Psoas muscle (tissue), 8 donors: ENCODE measurements at places on chromosomes 2 and 18. TPM values are rescaled to one million over a fixed set of nuclear protein-coding genes. Genes with fewer than 3 reads are reported as not detected.
A peak's percentile ranks its signal among the peaks of the same experiment; 100 is the strongest.

Gene FOXI3
- not detected for total RNA-seq

GRCh38 chr2:237194081-237194480 lies 108.4 kb downstream of the COPS8 start:
- DNase-seq = no peak

GRCh38 chr18:13536578-13536977 lies 189.8 kb downstream of the FAM210A start:
- no peak for DNase-seq

Gene M1AP
- total RNA-seq = not detected

DNA sequence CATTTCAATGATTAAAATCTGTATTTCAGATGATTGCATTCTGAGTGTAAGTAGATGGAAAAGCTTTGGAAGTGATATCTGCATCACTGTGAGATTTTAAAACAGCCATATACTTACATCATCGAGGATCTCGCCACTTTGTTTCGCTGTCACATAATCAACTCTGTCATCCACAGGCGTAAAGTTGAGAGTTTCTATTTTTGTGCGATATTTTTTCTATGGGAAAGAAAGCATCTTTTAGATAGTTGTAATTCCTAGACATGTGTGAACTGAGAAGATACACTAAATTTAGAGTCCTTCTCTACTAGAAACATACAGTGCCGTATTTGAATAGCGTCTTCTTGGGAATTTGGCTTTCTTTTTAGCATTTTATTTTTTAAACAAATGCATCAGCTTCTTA lies 158.8 kb downstream of the RIF1 start:
- DNase-seq = no peak

Gene ADCYAP1
- total RNA-seq = 0.21 TPM

Gene GDF7
- 0.94 TPM for total RNA-seq

DNA sequence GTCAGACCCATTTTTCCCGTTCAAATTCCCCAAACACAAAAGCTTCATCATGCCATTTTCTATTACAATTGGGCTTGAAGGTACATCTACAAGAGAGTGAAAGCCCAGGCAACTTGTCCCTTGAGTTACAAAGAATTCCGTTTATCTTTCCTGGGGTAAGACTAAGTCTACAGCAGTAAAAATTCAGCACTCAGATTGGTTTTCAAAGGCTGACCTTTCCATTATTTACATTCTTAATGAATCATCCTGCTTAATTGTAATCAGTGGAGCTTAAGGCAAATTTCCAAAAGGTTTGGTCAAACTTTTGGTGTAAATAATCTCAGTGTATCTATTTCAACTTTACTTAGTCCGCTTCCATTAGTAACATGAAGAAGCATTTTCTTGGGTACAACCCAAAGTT lies 33.4 kb upstream of the ST3GAL5 start:
- DNase-seq = no peak

DNA sequence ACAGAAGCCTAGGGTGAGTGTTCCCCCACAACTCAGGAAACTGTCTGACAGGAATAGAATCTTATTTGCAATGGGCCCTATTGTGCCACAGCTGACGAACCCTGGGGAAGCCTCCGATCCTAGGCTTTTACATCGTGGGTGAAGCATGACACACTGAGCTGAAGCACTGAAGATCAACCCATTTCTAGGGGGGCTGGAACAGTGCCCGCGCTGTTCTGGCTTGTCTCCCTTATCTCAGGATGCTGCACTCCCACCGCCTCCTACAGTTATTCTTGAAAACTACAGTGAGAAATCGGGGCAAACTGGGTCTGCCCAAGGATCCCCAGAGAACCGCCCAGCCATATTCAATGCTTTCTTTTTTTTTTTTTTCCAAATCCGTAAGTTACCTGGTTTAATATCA lies 41.1 kb downstream of the NETO1 start:
- no peak for DNase-seq

- no peak for DNase-seq
These were observed 80.2 kb upstream of the COL3A1 start for GRCh38 chr2:188893972-188894371.

Gene PRKRA
- 90.0 TPM for total RNA-seq

- no peak for DNase-seq
These were observed 23.5 kb upstream of the BZW1 start for GRCh38 chr2:200788121-200788718.

- no peak for DNase-seq
These were observed at the start of gene BOLL for GRCh38 chr2:197784956-197785941. Gene BOLL, minus strand, starts transcription at chr2:197785319. Its CDS starts 3,469 bp downstream, at chr2:197781850.

DNA sequence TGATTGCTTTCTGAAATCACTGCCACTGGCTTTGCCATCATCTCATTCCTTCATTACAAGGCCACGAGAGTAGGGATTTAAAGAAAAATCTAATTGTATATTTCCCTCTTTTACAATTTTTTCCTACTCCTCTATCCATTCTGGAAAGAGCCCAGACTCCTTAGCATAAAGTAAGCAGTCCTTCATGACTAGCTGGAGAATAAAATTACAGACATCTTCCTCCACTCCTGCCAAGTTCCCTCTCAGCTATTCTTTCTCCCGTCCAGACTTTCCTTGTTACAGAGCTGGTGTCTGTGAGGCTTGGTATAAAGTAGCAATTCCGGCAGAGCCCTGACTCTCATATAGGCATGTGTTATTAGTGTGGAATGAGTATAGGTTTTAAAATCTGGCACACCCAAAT lies 806.8 kb downstream of the PLCL1 start:
- no peak for DNase-seq

DNA sequence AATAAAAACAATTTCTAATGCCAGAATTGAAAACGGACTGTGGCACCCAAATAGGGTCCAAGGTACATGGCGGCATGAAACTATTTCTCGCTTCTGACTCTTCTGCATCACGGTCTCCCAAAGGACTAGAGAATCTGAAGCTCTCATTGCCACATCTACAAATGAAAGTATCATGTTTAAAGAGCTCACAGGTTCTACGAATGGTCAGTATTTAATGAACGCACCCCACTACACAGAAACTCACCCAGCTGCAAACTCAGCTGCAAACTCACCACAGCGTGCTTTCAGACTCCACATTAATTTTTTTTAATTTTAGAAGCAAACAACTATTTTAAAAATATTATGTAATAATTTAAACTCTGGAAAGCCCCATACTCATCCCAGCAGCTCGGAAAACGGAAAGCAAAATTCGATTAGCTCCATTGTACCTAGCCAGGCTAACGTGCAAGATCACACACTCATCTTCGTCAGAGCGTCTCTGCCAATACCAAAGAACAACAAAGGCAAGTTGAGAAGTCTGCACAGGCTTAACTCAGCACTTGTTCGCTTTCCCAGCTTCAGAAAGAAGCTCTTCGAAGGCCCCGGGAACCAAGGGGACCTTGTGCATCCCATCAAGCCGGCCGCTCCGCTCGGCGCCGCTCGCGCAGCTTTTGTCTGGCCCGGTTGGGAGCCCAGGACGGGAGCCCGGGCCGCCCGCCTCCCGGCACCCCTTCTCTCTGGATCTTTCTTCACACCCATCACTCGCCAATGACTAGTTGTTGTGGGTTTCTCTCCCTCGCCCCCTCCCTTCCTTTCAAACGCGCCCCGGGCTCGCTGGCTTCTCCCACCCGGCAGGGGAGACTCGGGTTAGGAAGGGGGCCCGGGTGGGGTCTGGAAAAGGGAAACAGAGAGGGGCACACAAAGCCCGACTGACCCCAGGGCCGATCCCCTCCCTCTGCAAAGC lies 785 bp downstream of the CLASP1 start:
- peak; percentile 72 for DNase-seq

GRCh38 chr2:119062652-119063051 lies 95.9 kb downstream of the C1QL2 start:
- DNase-seq = no peak

Gene SP140
- total RNA-seq = 0.32 TPM

Gene ARHGAP28
- total RNA-seq = 8.8 TPM

DNA sequence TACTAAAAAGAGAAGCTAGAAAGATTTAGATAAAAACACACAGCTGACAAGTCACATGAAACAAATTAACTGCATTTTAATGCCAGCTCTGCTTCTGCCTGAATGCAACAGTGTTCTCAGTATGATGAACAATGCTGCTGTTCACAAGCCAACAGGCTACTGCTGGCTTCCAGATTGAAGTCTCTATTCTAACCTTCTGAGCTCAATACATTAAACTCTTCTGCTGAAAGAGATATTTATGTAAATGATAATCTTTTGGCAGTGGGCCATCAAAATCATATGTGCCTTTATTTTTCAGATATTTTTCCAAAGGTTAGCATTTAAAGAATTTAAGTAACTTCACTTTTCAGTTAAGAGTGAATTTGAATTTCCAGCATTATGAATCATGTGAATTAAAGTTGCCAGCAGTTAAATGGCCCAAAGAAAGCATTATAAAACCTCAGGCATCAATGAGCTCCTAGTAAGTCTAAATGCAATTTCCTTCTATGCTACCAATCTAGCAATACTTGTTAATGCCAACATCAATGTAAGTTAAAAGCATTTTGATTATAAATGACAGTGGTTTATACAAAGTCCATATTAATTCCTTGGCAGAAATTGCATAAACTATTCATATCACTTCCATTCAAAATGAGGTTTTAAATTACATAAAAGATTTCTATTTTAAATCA lies 72.4 kb downstream of the ID2 start:
- DNase-seq = no peak

DNA sequence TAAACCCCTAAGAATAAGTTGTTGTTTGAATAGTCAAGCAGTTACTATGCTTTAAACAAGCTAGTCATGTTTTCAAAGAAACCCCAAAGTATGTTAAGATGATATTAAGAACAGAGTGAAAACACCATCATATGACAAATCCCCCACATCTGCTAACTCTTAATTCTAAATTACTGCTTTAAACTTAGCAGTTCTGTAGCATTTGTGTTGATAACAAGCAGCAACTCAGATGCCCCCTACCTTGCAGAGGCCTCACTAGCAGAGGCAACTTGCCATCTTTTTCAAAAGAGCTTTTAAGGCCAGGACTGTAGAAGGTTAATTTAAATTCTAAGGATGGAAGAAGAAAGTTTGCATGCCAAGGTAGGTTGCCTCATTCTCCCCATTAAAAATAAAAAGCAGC lies 376.2 kb downstream of the SETBP1 start:
- DNase-seq = no peak

GRCh38 chr18:21391074-21391673 lies 149.1 kb downstream of the GREB1L start:
- no peak for DNase-seq

DNA sequence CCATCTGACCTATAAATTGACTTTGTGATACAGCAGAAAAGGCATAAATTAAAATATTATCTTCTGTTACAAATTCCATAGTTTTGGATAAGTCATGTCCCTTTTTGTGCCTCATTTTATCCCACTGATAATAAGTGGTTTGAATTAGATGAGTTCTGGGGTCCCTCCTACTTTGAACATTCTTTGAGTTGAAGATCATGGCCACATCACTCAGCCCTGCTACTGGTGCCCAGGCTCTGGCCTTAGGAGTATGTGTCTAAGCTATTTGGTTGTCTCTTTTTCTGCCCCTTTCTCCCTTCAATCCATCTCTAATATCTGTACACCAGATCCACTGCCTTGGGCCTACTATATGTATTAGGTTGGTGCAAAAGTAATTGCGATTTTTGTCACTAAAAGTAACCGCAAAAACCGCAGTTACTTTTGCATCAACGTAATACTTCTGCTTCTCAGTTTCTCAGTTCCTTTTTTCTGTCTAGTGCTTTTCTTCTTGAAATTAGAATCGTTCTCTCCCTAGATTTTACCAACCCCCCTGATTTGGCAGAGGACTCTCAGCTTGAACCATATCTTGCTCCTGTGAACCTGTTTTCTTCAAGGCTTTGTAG lies 362.5 kb upstream of the TNP1 start:
- DNase-seq = no peak

Gene TGFA
- 0.08 TPM for total RNA-seq

GRCh38 chr2:138716183-138716582 lies 64.0 kb downstream of the NXPH2 start:
- DNase-seq = no peak

DNA sequence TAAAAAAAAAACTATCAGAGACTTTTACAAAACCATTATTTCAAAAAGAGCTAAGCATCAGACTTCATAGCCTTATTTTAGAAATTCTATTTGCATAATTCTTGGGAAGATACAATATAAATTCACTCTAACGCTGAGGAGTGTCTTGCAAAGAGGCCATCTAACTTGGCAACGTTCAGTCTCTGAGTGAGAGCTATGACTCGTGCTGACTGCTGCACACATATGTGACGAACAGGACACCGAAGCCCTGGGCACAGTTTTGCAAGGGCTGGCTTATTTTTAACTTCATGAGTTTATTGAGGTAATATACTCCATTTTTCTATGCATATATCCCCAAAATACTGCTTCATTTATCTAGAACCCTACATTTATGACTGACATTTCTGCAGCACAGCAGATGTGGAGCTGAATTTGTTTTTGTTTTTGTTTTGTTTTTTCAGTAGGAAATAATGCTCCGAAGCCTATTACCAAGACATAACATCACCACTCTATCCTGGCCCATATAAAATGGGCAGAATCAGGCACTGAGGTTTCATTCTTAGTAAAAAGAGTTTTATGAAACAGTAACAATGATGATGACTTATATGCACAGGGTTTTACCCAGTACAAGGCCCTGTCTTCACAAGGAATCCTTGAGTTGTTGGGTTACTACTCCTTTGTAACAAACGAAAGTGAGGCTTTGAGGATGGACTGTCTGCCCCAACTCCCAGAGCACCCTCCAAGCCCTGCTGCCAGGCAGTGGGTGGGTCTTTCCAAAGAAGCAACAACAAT lies 68.3 kb downstream of the CRACDL start:
- DNase-seq = no peak
